ENCODE measurements at places on chromosomes 4 and X.
A peak's percentile ranks its signal among the peaks of the same experiment; 100 is the strongest.

DNA sequence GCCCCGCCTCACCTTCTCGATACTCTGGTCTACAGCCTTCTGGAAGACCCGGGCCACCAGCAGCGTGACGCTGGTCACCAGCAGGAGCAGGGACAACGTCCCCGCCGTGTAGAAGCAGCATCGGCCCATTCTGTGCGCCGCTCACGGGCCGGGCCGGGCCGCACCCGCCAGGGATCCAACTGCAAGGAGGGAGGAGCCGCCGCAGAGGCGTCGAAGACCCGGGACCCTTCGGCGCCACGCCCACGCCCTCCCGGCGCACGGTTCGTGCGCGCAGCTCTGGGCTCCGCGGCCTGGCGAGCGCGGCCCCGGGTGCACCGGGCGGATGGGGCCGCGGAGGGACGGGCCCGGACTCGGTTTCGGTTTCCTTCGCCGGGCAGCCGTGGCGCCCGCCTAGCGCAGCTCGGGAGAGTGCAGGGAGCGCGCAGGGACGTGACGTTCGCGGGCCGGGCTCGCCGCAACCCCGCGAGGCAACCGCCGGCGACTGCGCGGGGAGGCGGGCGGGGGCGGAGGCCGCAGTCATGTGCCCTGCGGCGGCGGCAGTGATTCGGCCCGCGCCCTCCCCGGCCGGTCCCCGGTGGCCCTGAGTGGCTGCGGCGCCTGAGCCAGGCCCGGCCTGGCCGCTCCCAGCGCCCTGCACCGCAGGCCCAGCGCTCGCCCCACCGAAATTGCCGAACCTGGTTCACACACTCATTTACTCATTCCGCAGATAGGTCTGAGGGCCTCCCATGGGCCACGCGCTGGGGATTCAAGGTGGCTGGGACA lies at the start of gene SCARB2:
Gene SCARB2 (minus strand): TSS at position 410 of the 762 bp plus-strand sequence. CDS start 281 bp downstream, at position 129.
- peak; percentile 88 for DNase-seq

GRCh38 chr4:2281575-2282343 lies 19.9 kb upstream of the MXD4 start:
- no peak for DNase-seq

GRCh38 chr4:2860391-2861348 lies 17.0 kb downstream of the ADD1 start:
- DNase-seq: no peak

GRCh38 chr4:109390115-109390768 lies 43.4 kb upstream of the SEC24B start:
- DNase-seq: no peak

DNA sequence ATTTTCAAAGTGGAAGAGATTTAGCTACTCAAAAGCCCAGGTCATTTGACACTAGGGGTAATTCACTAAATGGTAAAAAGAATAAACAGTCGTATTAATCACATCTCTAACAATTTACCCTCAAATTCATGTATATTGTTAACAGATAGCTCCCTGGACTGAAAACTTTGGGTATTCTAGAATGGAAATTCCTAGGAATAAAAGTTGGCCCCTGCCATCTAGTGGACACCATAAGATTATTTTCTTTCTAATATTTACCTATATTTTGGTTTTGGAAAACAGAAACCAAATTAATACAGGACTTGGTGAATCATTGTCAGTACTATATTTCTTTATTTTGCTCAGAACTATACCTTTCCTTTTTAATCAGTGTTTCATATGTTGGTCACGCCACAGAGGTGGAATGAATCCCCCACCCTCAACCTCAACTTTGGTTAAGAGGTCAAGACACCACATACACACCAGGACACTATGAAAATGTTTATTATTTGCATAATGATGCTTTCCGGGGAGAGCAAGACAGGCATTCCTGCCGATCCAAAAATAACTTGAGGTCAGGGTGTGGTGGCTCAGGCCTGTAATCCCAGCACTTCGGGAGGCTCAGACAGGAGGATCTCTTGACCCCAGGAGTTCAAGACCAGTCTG lies 96.2 kb upstream of the APOOL start:
- peak; percentile 4 for DNase-seq

GRCh38 chrX:139889760-139890159 lies 43.1 kb downstream of the ATP11C start:
- DNase-seq: peak; percentile 37

All from fibroblast of skin of scalp (primary cell).